NCI-H2081 (cell line): ENCODE measurements at places on chromosomes 7 and 10.

- DNase-seq = no peak
Observed at GRCh38 chr7:155769701-155770100, 42.6 kb downstream of the SHH start.

DNA sequence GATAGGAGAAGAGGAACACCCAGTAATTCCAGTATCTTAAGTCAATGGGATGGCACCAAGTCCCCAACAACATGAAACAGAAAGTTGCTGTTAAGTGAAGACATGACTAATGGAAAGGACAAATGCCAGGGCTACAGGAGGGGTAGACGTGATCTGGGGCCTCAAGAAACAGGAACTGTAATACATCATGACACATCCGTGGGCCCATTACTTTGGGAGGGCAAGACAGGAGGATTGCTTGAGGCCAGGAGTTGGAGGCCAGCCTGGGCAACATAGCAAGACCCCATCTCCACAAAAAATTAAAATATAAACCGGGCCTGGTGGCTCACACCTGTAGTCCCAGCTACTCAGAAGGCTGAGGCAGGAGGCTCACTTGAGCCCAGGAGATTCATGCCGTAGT lies 408.6 kb upstream of the PRKCQ start:
- no peak for DNase-seq

GRCh38 chr7:157521752-157522151 lies 184.9 kb downstream of the DNAJB6 start:
- no peak for DNase-seq

GRCh38 chr7:40595129-40595528 lies 460.3 kb downstream of the SUGCT start:
- DNase-seq = no peak

DNA sequence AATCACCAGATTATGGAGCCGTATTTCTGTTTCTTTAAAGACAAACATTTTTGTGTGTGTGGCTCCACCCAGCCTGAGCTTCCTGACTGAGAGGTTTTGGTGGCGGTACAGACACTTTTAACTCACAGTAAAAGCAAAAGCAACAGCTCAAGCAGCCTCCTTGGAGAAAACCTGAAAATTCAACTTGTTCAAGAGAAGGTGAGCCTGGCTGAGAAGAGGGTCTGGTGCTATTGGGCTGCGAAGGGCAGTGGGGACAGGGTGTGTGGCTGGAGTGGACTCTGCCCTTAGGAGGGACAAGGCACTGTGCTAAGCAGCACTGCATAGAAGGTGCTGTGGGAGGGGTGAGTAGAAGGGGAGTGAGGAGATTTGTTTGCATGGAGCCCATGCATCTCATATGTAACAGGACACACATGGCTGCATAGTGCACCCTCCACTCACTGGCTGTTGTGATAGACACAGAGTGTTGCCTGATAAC lies at the start of gene GIMAP7:
Gene GIMAP7, plus strand, starts transcription at position 125 of the 475 bp plus-strand sequence. CDS start 5,103 bp downstream, outside the sequence.
- DNase-seq = no peak

GRCh38 chr7:12653518-12653917 lies 33.9 kb upstream of the ARL4A start:
- DNase-seq = no peak
